ENCODE measurements at places on chromosomes 12 and 14. TPM values are rescaled to one million over a fixed set of nuclear protein-coding genes. Genes with fewer than 3 reads are reported as not detected.

DNA sequence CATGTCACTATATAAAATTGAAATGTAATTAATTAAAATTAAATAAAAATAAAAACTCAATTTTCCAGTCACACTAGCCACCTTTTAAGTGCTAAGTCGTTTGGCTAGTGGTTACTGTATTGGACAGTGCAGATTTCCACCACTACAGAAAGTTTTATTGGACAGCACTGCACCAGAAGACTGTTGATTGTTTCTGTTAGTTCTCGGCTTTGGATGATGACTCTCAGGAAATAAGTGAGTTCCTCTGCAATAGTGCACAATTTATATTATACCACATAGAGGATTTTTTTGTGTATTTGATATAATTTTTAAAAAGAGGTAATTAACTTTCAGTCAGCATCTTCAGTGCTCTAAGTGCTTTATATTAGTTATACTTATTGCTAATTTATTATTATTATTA, 52.7 kb downstream of the FAR2 start:
- H3K27me3 ChIP-seq: peaks cover 68% of the 10 kb centered on the region
- peaks cover 8% of the 10 kb centered on the region for H3K4me1 ChIP-seq
- no peak overlapping the region for H3K27ac ChIP-seq
- DNase-seq: no peak
- H3K36me3 ChIP-seq: no peaks in the 10 kb centered on the region

CYP46A1 gene
- 2.9 TPM for total RNA-seq

- DNase-seq: no peak
- H3K27ac ChIP-seq: no peak overlapping the region
- H3K36me3 ChIP-seq: no peaks in the 10 kb centered on the region
- no peaks in the 10 kb centered on the region for H3K4me1 ChIP-seq
- H3K4me3 ChIP-seq: no peak overlapping the region
Measured at GRCh38 chr12:70571029-70571428, 66.2 kb downstream of the PTPRB start.

GRCh38 chr12:93892423-93893268, 215.5 kb downstream of the CRADD start:
- no peaks in the 10 kb centered on the region for H3K36me3 ChIP-seq
- DNase-seq: no peak
- H3K27me3 ChIP-seq: peaks cover 3% of the 10 kb centered on the region
- H3K4me3 ChIP-seq: no peak overlapping the region
- peak overlapping the region; percentile 46 for H3K27ac ChIP-seq

GRCh38 chr14:101879529-101880336, 84.6 kb upstream of the DYNC1H1 start:
- no peak for DNase-seq
- no peaks in the 10 kb centered on the region for H3K27me3 ChIP-seq
- H3K27ac ChIP-seq: peak overlapping the region; percentile 56
- peaks cover 3% of the 10 kb centered on the region for H3K4me1 ChIP-seq
- H3K36me3 ChIP-seq: peaks cover 13% of the 10 kb centered on the region

MIP gene
- not detected for total RNA-seq

DNA sequence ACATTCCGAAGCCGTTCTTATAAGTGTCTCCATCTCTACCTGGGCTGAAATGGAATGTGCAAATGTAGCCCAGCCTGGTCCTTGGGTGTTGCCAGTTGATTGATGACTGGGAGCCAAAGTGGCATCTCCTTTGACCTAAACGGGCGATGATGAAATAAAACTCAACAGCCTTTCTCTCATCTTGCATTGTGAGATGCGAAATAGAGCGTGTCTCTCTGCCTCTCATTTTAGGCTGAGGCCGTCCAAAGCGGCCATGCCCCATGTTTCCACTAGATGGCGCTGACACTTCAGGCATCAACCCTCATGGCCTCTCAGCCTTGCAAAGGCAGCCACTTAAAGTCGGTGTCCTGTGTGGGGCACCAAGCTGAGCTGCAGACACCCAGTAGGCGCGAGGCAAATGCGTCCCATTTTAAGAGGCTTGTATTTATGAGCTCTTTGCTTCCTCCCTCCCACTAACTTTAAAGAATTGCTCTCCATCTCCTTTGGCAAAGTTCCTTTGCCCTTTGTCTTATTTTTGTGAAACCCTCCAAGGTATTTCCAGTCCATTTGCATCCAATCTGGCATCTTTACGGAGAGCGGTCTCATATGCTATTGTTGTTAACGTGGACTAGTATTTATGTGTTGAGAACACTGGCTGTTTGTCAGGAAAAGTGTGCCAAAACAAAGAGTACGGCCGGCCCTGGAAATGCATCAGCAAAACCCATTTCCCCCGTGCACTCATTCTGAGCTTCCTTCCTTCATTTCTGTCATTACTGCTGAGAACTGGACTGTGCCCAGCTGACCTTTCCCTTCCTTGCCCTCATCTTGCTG, 25.0 kb downstream of the GPRC5A start:
- peak; percentile 91 for DNase-seq
- H3K4me1 ChIP-seq: no peaks in the 10 kb centered on the region
- H3K36me3 ChIP-seq: no peaks in the 10 kb centered on the region
- peak overlapping the region; percentile 10 for H3K27ac ChIP-seq
- peaks cover 39% of the 10 kb centered on the region for H3K27me3 ChIP-seq

GRCh38 chr12:47021298-47021697, 58.1 kb upstream of the PCED1B start:
- H3K36me3 ChIP-seq: no peaks in the 10 kb centered on the region
- no peaks in the 10 kb centered on the region for H3K4me1 ChIP-seq
- no peak overlapping the region for H3K27ac ChIP-seq

DNA sequence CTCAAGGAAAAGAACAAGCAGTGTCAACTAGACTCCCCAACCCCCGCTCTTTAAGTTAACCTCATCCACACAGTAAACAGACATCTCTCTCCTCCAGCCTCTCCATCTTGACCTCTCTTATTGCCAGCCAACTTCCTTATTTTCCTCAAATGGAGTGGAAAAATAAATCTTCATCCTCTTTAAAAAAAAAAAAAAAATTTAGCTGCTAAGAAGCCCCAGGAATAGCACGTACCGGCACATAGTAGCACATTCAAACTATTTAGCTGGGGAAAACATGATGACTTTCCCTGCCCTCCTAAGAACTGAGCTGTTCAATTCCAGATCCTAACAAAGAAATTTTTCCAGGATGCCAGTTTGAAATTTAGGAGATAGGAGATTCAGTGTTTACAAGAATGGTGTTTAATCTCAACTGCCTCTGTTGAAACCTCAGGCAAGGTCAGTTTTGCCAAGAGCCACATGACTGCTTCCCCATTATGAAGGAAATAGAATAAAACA, 90.8 kb downstream of the EPS8 start:
- DNase-seq: no peak
- no peaks in the 10 kb centered on the region for H3K27me3 ChIP-seq
- no peak overlapping the region for H3K27ac ChIP-seq
- no peak overlapping the region for H3K4me3 ChIP-seq

DNA sequence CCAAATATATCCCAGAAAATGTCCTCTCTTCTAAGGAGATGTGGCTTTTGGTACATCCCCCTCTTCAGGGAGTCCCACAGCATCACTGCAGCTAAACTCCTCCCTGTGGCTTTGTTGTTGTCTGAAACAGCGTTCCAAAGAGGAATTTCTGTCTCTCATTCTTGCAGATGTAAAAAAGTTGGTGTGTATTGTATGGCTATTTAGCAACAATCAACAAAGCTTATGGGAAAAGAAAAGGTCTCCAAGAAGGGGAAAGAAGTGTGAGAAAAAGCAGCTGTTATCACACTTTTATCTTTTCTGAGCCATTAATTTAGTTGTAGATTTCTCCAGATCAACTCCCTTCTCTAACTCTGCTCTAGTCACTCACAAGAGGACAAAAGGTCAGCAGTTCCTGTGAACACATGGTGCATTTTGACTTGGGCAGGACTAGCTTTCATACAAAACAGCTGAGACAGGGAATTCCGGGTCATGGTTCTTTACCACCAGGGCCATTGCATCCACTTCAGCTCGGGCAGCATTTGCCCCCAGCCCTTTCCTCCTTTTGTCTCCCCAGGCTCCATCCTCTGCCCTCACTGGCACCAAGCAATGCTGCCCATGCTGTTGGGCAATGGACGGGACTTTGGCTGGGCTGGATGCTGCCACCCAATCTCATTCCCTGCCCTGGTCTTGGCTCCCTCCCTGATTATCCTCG, 184.7 kb downstream of the TMX1 start:
- no peak overlapping the region for H3K4me3 ChIP-seq
- H3K27ac ChIP-seq: no peak overlapping the region
- no peak for DNase-seq
- no peaks in the 10 kb centered on the region for H3K36me3 ChIP-seq
- H3K27me3 ChIP-seq: no peaks in the 10 kb centered on the region

- peaks cover 77% of the 10 kb centered on the region for H3K27me3 ChIP-seq
- no peaks in the 10 kb centered on the region for H3K4me1 ChIP-seq
- H3K36me3 ChIP-seq: no peaks in the 10 kb centered on the region
Measured at GRCh38 chr12:5038781-5039311, 4.8 kb upstream of the KCNA5 start.

GRCh38 chr14:30651937-30652336, 29.8 kb downstream of the SCFD1 start:
- H3K27ac ChIP-seq: peak overlapping the region; percentile 11
- DNase-seq: no peak
- H3K4me3 ChIP-seq: no peak overlapping the region
- H3K4me1 ChIP-seq: no peaks in the 10 kb centered on the region
- no peaks in the 10 kb centered on the region for H3K27me3 ChIP-seq
- peaks cover 10% of the 10 kb centered on the region for H3K36me3 ChIP-seq

TAMALIN gene
- 12.5 TPM for total RNA-seq

DNA sequence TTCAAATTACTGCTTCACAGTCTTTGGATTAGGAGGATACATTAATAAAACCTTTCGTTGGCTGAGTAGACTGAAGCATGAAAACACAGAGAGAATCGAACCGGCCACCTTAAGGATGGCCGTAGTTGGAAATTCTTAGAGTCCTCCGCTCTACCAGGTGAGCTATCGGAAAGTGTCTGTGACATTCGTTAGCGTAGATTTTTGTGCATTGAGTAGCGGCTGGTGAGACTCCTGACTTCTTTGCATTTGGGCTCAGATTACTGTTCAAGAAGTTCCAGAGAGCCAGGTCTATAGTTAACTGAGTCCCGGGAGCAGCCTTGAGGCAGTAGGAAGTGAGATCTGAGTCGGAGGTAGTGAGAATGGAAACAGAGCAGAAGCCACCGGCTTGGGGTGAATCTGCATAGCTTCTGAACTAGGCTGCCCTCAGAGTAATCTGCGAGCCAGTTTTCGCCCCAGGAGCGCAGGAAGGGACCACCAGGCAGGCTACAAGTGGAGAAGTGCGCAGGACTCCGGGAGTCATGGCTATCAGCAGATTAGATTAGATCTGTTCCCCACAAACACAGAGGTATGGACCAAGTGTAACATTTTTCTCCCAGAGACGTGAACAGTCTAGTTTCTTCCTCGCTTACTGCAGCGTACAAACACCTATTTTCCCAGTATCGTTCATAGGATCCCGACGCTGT, 11.0 kb downstream of the OR6S1 start:
- H3K27ac ChIP-seq: peak overlapping the region; percentile 90
- peak overlapping the region; percentile 70 for H3K4me3 ChIP-seq
- DNase-seq: no peak
- peaks cover 17% of the 10 kb centered on the region for H3K4me1 ChIP-seq
- H3K36me3 ChIP-seq: no peaks in the 10 kb centered on the region

- H3K27ac ChIP-seq: no peak overlapping the region
- H3K4me3 ChIP-seq: no peak overlapping the region
- H3K36me3 ChIP-seq: peaks cover 4% of the 10 kb centered on the region
- no peak for DNase-seq
Measured at GRCh38 chr12:31586728-31587127, 4.2 kb downstream of the DENND5B start.

- peaks cover 17% of the 10 kb centered on the region for H3K36me3 ChIP-seq
- H3K27me3 ChIP-seq: peaks cover 2% of the 10 kb centered on the region
- no peak for DNase-seq
- H3K4me3 ChIP-seq: no peak overlapping the region
- no peak overlapping the region for H3K27ac ChIP-seq
Measured at GRCh38 chr14:73125746-73126145, 10.6 kb upstream of the PSEN1 start.

CARMIL3 gene
- 4.9 TPM for total RNA-seq

DNA sequence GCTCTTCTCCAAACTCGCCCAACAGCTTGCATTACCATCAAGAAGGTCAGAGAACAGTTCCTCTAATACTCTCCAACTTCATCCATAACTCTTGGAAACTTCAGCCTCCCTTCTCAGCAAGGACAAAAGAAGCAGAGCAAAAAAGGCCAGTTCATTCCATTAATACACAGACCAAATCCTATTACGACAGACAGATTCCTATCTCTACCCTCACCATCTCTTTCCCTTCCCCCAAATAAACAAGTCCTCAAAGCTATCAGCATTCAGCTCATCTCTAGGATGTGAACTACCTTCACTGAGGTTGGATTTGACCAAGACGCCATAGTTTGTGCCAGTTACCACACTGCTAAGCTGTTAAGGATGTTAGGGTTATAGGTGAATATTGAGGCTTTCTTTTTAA, 25.2 kb downstream of the SINHCAF start:
- no peak for DNase-seq
- no peaks in the 10 kb centered on the region for H3K27me3 ChIP-seq
- H3K4me3 ChIP-seq: no peak overlapping the region
- peaks cover 60% of the 10 kb centered on the region for H3K4me1 ChIP-seq

DNA sequence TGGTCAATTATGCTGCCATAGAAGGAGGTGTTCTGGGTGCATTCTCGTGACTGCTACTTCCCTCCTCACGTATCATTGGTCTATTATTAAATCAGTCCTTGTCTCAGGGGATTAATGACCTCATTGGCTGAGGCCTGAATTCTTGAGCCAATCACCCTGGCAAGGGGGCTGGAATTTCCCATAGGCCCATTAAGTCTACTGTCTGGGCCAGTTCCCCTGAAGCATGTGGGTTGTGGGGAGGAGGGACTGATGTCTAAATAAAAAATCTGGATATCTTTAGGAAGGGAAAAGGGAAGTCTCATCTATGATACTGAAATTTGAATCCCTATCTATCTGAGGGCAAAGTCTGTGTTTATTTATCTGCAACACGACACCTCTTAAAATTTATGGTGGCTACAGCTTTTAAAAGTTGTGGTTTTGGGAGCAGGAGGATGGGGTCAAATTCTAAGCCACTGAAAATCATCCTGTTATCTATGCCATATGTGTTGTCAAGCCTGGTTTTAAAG, 71.9 kb downstream of the DYRK2 start:
- H3K27me3 ChIP-seq: no peaks in the 10 kb centered on the region
- H3K36me3 ChIP-seq: peaks cover 3% of the 10 kb centered on the region
- no peak overlapping the region for H3K27ac ChIP-seq
- DNase-seq: no peak
- no peak overlapping the region for H3K4me3 ChIP-seq

GRCh38 chr12:26195641-26196420, 458 bp downstream of the SSPN start:
- H3K27me3 ChIP-seq: peaks cover 55% of the 10 kb centered on the region
- peak overlapping the region; percentile 90 for H3K4me3 ChIP-seq
- peaks cover 6% of the 10 kb centered on the region for H3K4me1 ChIP-seq
- peak; percentile 46 for DNase-seq
- H3K27ac ChIP-seq: peak overlapping the region; percentile 96

HCAR2 gene
- total RNA-seq: 0.67 TPM

GRCh38 chr12:131833896-131834641, 5.9 kb downstream of the MMP17 start:
- peaks cover 23% of the 10 kb centered on the region for H3K27me3 ChIP-seq
- DNase-seq: no peak
- no peak overlapping the region for H3K4me3 ChIP-seq
- no peak overlapping the region for H3K27ac ChIP-seq

Measured in progenitor cell of endocrine pancreas (in vitro differentiated cells).